ENCODE measurements at places on chromosomes 13 and 19. TPM values are rescaled to one million over a fixed set of nuclear protein-coding genes. Genes with fewer than 3 reads are reported as not detected.

Gene UBL5
- 843 TPM for total RNA-seq

Gene ZNF175
- total RNA-seq = 11.4 TPM

Gene APOC4
- total RNA-seq = not detected

Gene SHANK1
- total RNA-seq = 2.1 TPM

Gene KIR2DL4
- not detected for total RNA-seq

GRCh38 chr19:8639821-8640401, 9.5 kb downstream of the NFILZ start:
- DNase-seq = no peak

All from heart left ventricle (tissue), 16 donors.